ENCODE measurements at places on chromosomes 16 and 17.
A peak's percentile ranks its signal among the peaks of the same experiment; 100 is the strongest.

DNA sequence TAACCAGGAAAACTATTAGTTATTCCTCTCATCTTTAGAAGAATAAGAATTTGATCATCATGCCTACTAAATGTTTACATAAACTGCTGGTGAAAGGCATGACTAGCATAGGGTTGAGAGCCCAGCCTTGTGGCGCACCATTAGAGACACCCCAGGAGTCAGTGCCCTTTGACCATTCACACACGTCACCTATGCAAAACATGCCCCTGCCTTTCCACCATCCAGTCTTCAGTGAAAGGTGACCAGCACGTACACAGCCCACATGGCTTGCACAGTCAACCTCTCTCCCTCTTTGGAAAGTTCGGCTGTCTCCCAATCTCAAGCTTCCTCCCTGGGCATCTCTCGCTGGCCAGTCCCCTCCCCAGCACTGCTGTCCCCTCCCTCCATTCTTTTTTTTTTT, 150.3 kb downstream of the ENGASE start:
- no peak for DNase-seq

DNA sequence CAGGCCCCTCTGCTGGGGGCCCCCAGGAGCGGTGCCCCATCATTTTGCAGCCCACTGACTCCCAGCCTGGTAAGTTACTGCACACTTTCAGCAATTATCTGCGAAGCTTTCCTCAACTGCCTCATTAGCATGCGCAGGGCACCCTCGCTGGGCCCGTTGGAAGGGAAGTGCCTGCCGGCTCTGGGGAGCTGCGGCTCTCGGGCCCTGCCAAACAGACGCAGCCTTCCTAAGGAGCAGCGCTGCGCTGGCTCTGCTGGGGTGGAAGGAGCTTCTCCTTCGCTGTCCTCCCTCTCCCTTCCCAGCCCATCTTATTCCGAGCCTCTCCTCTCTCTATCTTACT, 71.0 kb downstream of the RBBP6 start:
- peak; percentile 60 for DNase-seq

- DNase-seq: no peak
These were observed 4.1 kb downstream of the CX3CL1 start for GRCh38 chr16:57376313-57376818.

DNA sequence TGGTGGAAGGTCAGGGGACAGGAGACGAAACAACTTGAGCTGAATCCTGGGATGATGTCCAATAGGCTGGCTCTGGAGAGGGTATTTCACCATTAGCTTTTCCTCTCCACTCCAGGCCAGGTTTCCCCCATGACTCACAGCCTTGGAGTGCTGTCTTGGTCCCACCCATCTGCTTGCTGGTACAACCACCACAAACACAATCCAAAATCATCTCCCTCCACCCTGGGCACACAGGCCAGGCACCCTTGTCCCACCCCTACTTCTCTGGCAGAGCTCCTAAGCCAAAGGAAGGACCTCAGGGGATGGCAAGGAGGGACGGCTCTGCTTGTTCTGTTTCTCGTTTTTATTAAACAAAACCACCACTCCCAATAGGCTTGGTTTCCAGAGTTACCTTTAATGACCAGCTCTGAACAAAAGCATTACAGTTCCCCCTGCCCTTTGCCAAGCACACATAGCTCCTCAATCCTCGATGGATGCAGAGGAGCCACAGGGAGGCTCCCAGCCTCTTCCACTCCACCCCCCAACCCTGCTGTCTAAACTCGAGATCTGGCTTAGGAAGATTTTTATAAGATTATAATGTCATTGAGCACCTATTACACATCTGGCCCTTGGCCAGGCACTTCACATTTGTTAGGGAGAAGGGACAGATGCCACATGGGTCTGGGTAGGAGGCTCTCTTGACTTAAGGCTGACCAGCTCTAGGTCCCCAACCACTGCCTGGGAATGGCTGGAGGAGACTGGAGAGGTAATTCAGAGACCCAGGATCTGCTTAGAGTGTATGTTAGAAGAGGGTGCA, 13.3 kb downstream of the CAVIN1 start:
- no peak for DNase-seq

- no peak for DNase-seq
These were observed 60.1 kb downstream of the AIPL1 start for GRCh38 chr17:6374761-6375312.

DNA sequence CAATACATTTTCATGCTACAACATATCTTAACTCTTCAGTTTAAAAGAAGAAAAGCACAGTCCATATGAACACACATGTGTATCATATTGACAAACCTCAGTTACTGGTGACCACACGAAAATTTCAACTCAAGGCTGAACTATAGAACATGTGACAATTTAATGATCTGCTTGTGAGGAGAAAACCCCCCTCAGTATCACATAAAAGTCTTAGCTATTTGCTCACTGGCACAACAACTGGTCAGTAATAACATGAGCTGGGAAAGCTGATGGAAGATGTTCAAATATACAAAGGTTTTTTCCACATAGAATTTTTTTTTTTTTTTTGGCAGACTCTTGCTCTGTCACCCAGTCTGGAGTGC, 19.5 kb downstream of the ZNF652 start:
- no peak for DNase-seq

DNA sequence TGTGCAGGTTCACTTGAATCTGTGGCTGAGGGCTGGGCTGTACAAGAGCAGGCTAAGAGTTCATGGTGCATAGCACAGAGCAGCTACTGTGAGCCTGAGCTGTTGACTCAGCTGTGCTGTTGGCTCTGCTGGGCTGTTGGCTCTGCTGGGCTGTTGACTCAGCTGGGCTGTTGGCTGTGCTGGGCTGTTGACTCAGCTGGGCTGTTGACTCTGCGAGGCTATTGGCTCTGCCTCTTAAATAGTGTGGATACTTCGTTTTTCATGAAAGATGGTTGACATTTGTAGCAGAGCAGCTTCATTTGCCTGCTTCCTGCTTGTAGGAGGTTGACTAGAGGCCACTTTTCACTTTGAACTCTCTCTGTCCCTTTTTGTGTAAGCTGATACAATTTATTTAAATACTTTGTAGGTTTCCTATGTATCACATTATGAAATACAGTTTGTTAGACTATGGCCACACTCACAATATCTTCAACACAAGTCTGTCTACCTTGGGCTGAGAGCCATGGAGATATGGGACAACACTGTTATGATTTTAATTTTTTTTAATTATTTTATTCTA, 40.3 kb upstream of the CCNF start:
- peak; percentile 78 for DNase-seq

GRCh38 chr17:74987909-74988711, 678 bp downstream of the CDR2L start:
- peak; percentile 37 for DNase-seq

GRCh38 chr16:79677799-79678530, 77.4 kb upstream of the MAF start:
- peak; percentile 13 for DNase-seq

DNA sequence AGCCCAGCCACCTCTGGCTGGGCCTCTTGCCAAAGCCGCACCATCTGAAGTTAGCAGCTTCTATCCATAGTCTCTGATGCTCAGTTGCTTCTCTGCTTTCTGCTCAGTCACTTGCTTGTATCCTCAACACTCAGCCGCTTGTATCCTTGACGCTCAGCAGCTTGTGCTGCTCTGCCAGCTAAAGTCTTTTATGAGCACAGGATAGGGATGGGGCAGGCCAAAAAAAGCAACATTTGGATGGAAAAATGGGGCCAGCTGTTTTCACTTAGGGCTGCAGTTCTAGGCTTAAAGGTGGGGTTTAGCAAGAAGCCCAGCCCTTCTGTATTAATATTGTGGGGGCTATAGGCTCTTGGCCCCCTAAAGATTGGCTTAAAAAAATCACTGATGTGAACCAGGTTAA, 739.4 kb downstream of the CDH8 start:
- no peak for DNase-seq

- no peak for DNase-seq
These were observed 219.7 kb upstream of the CDH5 start for GRCh38 chr16:66146798-66147197.

GRCh38 chr17:49969134-49969759, at the start of gene DLX4:
Gene DLX4, plus strand, starts transcription at chr17:49969190. Its CDS starts 279 bp downstream, at chr17:49969469.
- DNase-seq: no peak

DNA sequence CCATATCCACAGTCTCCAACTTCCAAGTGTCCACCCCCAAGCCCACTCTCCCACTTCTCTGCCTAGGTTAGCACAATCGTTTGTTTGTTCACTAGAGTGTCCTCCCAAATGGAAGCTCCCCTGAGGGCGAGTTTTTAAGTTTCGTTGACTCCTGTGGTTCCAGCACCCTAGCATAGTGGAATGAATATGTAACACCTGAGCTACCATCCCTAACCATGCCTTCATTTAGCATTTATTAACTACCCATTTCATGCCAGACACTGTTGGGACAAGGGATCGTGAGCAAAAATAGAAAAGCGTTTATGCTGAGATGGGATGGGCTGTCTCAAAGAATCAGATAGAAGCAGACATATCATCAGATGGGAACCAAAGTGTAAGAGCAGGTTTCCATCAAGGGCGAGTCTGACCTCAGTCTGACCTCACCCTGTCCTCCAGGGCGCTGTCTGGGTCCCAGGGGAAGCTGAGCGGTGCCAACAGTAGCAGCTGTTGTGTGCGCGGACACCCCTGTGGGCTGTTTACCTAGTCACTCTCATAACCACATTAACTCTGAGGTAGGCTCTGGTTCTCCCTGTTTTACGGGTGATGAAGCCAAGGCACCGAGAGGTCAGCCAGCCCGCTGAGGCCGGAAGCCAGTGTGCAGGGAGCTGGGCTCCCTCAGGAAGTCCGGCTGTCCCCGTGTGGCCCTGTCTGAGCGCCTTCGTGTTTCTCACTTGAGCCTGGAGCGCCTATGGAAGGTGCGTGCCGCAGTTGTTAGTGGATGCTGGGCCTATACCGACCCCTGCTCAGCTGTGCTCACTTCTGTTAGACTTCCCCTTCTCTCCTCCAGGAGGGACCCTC, 6.2 kb downstream of the CNP start:
- DNase-seq: peak; percentile 39

DNA sequence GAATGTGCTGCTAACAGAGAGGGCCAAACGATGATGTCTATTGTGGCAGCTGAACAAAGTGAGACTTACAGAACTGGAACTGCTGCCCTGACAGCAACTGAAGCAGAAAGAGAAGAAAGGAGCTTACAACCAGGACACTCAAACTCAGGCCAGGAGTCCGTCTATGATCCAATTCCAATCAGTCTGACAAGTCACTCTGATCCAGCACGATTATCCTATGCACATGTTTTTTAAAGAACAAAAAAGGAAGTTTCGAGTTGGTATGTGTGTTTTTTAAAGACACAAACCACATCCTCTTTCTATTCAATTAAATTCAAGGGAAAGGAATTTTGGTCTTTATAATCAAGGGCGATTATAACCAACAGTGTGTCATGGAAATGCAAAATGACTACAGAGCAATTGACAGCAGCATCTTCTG, 42.4 kb upstream of the MTMR4 start:
- no peak for DNase-seq

GRCh38 chr16:48499923-48500381, 110.0 kb downstream of the N4BP1 start:
- peak; percentile 17 for DNase-seq

DNA sequence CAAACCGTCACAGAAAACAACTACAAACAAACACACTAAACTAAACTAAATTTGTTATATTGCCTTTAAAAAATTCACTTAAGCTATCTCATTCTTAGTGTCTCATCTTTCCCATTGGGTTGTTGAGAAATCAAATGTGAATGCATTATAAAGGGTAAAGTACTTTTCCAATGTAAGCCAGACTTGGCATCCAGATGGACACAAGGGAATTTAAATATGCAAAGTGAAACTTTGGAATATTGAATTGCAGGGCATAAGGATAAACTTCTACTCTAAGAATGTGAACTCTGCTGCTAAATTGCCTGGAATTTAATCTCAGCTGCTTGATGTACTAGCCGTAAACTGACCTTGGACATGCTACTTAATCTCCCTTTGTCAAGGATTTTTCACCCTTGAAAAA, 1554.6 kb downstream of the CDH8 start:
- no peak for DNase-seq

DNA sequence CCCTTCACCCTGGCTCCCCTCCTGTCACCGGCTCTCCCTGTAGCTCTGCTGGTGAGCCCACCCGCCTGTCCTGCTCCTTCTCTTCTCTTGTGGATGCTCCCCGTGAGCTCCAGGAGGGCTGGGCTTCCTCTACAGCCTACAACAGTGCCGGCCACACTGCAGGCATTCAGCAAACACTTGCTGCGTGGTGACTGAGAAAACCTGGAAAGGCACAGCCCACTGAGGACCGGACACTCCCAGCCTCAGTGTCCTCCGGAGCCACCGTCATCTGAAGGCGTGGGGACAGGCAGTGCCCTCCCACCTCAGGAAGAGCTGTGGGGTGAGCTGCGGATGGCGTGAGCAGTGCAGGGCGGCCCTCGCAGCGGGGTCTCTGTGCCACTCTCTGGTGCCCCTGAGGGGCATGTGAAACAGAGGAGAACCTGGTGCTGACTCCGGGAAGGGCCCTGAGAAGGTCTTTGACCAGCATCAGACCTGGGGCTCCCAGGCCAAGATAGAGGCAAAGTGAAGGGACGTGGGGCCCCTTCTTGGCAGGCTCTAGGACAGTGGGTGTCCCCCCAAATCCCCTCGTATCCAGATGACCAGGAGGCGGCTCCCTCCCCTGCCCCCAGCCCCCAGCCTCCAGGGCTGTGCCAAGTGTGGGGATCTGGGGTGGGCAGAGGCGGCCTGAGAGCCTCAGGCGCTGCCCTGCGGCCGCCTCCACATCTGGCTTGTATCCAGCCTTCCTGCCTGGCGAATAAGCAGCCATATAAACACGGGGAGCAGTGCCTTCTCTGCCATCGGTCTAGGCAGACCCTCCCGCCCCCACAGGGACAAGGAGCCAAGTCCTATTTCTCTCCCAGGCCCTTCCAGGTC, 44.0 kb upstream of the PABPN1L start:
- DNase-seq: no peak

DNA sequence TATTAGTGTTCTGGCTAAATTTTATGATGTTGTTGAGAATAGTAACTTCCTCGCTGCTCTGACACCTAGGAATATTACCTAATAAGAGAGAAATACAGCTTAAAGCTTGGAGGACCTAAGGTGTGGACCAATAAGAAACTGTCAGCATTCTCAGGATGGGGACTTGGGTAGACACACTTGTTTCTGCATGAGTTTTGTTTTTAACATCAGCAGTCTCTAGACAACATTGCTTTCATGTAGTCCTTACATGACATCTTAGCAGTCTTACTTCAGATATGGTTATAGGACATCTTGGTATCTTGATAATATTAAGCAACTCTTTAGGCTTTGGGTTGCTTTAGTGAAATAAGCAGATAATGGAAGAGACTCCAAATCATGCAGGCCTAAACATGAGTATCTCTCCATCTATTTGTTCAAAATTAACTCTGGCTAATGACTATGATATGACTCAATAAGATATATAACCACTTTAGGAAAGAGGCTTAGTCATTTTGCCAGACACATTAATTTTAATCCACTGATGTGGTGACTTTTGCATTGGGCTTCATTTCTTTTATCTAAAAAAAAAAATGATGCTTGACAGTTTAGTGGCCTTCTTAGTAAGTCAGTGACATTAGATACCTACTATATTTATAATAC, 84.5 kb downstream of the WNT3 start:
- no peak for DNase-seq

DNA sequence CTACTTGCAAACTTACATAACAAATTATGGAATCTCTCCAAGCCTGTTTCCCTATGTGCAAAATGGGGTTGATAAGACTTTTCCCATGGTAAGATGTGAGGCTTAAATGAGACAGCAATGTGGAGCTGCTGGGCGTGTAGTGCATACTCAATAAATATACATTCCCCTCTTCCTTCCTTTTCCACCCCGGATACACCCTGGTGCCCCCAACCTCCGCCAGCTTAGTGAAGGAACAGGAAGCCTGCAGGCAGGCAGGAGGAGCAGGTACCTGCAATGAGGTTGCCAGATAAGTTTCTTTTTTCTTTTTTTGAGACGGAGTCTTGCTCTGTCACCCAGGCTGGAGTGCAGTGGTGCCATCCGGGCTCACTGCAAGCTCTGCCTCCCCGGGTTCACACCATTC, 14.9 kb downstream of the C17orf50 start:
- no peak for DNase-seq
